Hair follicular keratinocyte (primary cell): ENCODE measurements at places on chromosomes 7 and 10. TPM values are rescaled to one million over a fixed set of nuclear protein-coding genes. Genes with fewer than 3 reads are reported as not detected.

The OR2AE1 gene
- total RNA-seq, result not detected in 2 replicates

The TMEM236 gene
- 0.04 and 0.08 TPM in 2 replicates for total RNA-seq

The AGBL3 gene
- total RNA-seq, result 0.46 and 1.0 TPM in 2 replicates

The GJD4 gene
- total RNA-seq, result not detected in 2 replicates

The PIK3AP1 gene
- total RNA-seq, result 0.04 TPM in 1 of 2 replicates, not detected in the other

The CLCN1 gene
- 0.08 TPM in 1 of 2 replicates, not detected in the other for total RNA-seq

The PAPOLB gene
- total RNA-seq, result not detected in 2 replicates

The SPDYE16 gene
- total RNA-seq, result not detected in 2 replicates

The HECTD2 gene
- total RNA-seq, result 2.8 and 4.3 TPM in 2 replicates

The DKK1 gene
- 47.6 and 70.8 TPM in 2 replicates for total RNA-seq

The ING3 gene
- total RNA-seq, result 3.6 and 9.4 TPM in 2 replicates

The GIMAP6 gene
- total RNA-seq, result not detected in 2 replicates

The EIF3A gene
- 80.9 and 90.5 TPM in 2 replicates for total RNA-seq

The NODAL gene
- total RNA-seq, result 0.23 and 0.38 TPM in 2 replicates
